Transverse colon (tissue), 4 donors: ENCODE measurements at places on chromosomes 16 and 17. TPM values are rescaled to one million over a fixed set of nuclear protein-coding genes. Genes with fewer than 3 reads are reported as not detected.
A peak's percentile ranks its signal among the peaks of the same experiment; 100 is the strongest.

The CD300H gene
- not detected for total RNA-seq

The CETP gene
- total RNA-seq: not detected

The PPP1R27 gene
- not detected for total RNA-seq

The NPIPA7 gene
- not detected for total RNA-seq

GRCh38 chr17:79335456-79335855 lies 260.8 kb downstream of the ENGASE start:
- H3K27ac ChIP-seq: no peak overlapping the region
- peaks cover 18% of the 10 kb centered on the region for H3K27me3 ChIP-seq
- no peak overlapping the region for H3K4me3 ChIP-seq
- H3K4me1 ChIP-seq: no peaks in the 10 kb centered on the region
- no peaks in the 10 kb centered on the region for H3K36me3 ChIP-seq

- H3K27me3 ChIP-seq: no peaks in the 10 kb centered on the region
- no peak overlapping the region for H3K27ac ChIP-seq
- DNase-seq: no peak
- no peak overlapping the region for H3K4me3 ChIP-seq
Observed at GRCh38 chr16:31090540-31090939, 1.8 kb upstream of the PRSS53 start.

DNA sequence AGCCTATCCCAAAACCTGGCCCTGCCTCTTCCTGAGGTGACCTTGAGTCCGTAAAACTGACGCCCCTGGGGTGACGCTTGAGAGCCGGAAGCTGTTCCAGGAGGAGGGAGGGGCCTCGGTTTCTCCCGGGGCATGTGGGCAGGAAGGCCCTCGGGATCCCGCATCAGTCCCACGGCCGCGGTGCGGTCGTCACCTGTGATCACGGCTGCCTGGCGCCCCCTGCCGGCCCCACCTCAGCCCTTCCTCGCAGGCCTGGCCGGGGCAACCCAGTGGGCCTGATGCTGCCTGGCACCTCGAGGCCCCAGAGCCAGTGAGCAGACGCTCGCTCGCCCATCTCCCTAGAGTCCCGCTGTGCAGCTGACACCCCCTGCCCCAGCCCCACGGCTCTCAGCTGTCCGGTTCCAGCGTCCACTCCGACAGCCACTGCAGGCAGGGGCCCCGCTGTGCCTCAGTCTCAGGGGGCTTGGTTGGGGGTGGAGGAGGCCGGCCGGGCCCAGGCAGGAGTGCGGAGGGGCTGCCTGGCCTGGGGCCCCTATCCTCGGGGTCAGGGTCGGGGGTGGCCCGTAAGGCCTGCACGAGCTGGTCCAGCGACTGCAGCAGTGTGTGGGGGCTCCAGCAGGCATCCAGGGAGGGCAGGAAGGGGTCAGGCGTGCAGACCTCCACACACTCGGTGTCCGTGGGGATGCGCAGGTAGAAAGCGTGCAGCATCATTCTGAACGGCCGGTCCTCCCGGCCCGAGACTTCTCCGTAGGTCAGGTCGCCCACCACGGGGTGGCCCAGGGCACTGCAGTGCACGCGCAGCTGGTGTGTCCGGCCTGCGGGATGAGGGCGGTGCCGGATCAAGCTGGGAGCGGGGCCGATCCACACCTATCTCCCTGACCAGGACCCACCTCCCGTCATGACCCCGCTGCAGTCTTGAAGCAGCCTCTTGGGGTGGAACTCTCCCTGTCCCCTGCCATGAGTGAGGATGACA lies 2.3 kb downstream of the RPUSD1 start:
- peak; percentile 76 for DNase-seq
- peaks cover 22% of the 10 kb centered on the region for H3K4me1 ChIP-seq
- H3K36me3 ChIP-seq: no peaks in the 10 kb centered on the region

GRCh38 chr16:71746442-71747046 lies 22.0 kb upstream of the PHLPP2 start:
- H3K27me3 ChIP-seq: no peaks in the 10 kb centered on the region
- no peak overlapping the region for H3K27ac ChIP-seq
- H3K36me3 ChIP-seq: peaks cover 76% of the 10 kb centered on the region
- no peak overlapping the region for H3K4me3 ChIP-seq

- H3K27me3 ChIP-seq: peaks cover 74% of the 10 kb centered on the region
- peaks cover 15% of the 10 kb centered on the region for H3K4me1 ChIP-seq
- no peak overlapping the region for H3K4me3 ChIP-seq
- no peaks in the 10 kb centered on the region for H3K36me3 ChIP-seq
- no peak for DNase-seq
Observed at GRCh38 chr17:46814446-46814845, 4.0 kb downstream of the WNT3 start.

DNA sequence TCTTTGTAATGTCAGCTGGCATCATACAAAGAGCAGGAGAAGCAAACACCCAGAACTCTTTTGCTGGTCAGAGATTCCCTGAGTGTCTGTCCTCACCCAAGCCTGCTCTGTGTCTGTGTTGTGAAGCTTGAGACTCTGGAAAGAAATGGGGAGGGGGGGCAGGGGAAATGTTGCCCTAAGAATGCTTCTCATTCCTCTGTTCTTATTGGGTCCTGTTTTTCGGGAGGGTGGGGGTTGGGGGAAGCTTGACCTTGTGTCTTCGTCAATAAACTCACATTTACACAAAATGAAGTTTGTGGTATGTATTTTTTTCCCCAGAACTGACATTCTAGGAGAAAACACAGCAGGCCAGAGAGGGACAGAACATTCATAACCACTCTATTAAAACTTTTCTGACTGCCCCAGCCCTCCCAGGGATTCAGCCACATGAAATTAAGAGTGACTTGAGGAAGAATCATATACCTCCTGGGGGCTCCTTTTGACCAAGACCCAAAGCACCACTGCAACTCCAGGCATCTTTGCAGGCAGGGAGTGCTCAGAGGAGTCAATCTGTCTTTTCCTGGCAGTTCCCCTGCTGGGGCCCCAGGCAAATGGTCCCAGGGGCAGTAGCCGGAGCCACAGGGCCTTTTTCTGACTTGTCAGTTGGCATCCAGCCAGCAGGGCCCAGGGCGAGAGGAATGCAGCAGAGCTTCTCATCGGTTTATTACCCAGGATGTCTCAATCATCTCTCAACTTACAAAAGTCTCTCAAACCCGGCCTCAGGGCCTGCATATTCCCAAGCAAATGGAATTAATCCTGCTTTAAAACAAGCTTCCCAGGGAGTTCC lies 5.1 kb upstream of the RASL10B start:
- H3K27ac ChIP-seq: no peak overlapping the region
- H3K27me3 ChIP-seq: peaks cover 1% of the 10 kb centered on the region

DNA sequence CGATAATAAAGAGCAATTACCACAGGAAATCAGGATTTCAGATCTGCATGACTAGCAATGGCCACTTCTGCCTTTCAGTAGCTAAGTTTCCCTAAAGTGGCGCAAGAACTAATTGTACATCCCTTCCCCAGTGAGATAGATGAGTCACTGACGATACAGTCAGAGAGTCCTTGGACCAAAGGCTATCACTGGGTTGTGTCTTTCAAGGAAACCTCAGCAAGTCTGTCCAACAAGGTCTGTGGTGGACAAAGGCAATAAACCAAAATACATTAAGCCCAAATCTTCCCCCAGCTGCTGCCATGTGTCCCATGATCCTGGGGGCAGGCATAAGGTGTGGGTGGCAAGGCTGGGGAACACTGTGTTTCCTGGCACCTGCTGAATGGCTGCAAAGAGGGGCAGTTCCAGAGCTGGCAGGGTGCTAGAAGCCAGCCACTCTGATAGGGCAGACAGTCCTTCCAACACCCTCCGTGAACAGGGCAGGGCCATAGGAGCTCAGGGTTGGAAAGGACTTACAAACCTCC lies 20.5 kb upstream of the MTMR4 start:
- no peak for DNase-seq
- no peaks in the 10 kb centered on the region for H3K36me3 ChIP-seq
- H3K27ac ChIP-seq: no peak overlapping the region
- H3K4me3 ChIP-seq: no peak overlapping the region
- H3K4me1 ChIP-seq: peaks cover 4% of the 10 kb centered on the region

DNA sequence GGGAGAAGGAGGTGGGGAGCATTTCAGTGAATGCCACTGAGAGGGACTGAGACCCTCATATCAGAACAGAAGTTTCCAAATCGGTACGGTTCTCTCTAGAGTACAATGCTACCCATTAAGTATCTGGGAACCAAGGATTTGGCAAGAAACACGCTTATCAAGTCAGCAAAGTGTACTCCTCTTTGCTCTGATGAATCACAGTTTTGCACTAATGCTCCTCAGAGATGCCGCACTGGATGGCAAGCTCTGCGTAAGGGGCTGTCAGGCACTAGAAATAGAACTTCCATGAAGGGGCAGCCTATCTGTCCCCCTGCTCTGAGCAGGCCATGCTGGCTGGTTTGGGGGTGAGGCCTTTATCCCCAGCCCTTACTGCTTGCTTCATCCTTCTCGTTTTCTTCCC lies 4.8 kb upstream of the ABCC12 start:
- H3K4me1 ChIP-seq: no peaks in the 10 kb centered on the region
- H3K27ac ChIP-seq: no peak overlapping the region
- DNase-seq: no peak
- no peak overlapping the region for H3K4me3 ChIP-seq

- no peaks in the 10 kb centered on the region for H3K27me3 ChIP-seq
- no peak overlapping the region for H3K4me3 ChIP-seq
- H3K4me1 ChIP-seq: no peaks in the 10 kb centered on the region
- H3K27ac ChIP-seq: no peak overlapping the region
Observed at GRCh38 chr16:19503461-19504075, 18.3 kb downstream of the GDE1 start.

DNA sequence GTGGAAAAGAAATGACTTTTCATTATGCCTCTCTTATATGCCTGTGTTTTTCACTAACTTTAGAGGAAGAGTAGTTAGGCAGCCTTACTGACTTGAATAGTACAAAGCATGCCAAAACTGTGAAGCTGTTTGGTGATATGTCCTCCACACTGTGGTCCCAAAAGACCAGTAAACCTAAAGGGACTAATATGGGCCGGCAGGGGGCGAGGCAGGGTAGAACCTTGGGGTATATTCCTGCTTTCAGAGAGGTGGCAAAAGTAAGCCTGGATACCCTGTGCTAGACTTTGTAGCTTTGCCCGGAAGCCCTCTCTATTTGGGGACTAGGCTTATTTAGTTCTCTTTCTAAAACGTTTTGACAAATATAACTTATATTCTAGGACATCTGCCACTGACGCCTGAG lies 36.5 kb upstream of the VWA3A start:
- no peak overlapping the region for H3K27ac ChIP-seq
- H3K36me3 ChIP-seq: no peaks in the 10 kb centered on the region
- H3K4me3 ChIP-seq: no peak overlapping the region
- H3K27me3 ChIP-seq: no peaks in the 10 kb centered on the region

DNA sequence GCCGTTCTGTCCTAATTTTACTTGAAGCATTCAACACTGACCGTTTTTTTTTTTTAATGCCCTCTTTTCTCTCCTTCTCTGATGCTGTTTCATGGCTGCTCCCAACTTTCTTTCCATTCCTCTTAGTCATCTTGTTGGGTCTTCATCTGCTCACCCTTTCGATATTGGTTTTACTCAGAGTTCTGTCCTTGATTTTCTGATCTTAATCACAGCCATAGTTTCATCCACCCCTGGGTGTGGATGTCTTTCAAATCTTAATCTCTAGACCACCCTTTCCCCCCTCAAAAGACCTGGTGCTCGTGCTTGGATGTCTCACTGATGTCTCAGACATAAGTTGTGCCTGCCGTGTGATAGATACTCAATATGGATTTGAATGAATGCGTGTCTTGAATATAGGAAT lies 22.4 kb downstream of the NDEL1 start:
- H3K27me3 ChIP-seq: no peaks in the 10 kb centered on the region
- DNase-seq: no peak
- H3K4me3 ChIP-seq: no peak overlapping the region
- peaks cover 79% of the 10 kb centered on the region for H3K36me3 ChIP-seq
- H3K4me1 ChIP-seq: no peaks in the 10 kb centered on the region

DNA sequence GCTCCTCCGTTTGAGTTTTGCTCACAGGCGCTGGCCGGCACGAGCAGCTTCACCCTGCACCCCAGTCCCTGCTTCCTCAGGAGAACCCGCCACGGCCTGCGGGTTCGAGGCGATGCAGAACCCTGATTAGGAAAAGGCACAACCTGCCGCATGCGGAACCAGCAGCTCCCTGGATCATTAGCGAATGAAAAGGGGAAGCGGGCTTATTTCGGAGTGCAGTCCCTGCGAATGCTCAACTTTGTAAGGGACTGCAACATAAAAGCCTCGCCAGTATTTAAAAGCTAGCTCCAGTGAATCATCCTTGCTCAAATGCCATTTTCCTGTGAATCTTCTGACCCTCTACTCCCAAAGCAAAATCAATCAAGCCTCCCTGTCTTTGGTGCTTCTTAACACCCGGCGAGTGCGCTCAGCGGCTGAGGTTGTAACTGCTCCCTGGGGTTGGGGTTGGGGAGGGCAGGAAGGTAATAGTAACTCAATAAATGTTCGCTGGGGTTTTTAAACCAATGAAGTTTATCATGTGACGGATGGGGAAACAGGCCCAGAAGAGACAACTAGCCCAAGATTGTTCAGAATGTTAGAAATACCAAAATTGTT lies 678 bp upstream of the AKAP10 start:
- peaks cover 22% of the 10 kb centered on the region for H3K4me1 ChIP-seq
- H3K27ac ChIP-seq: peak overlapping the region; percentile 88
- no peaks in the 10 kb centered on the region for H3K27me3 ChIP-seq
- H3K4me3 ChIP-seq: peak overlapping the region; percentile 68

GRCh38 chr16:75043175-75043895 lies 44.5 kb downstream of the ZNRF1 start:
- H3K4me3 ChIP-seq: no peak overlapping the region
- H3K4me1 ChIP-seq: peaks cover 21% of the 10 kb centered on the region
- no peaks in the 10 kb centered on the region for H3K36me3 ChIP-seq
- H3K27me3 ChIP-seq: no peaks in the 10 kb centered on the region
- DNase-seq: no peak
- H3K27ac ChIP-seq: peak overlapping the region; percentile 60

DNA sequence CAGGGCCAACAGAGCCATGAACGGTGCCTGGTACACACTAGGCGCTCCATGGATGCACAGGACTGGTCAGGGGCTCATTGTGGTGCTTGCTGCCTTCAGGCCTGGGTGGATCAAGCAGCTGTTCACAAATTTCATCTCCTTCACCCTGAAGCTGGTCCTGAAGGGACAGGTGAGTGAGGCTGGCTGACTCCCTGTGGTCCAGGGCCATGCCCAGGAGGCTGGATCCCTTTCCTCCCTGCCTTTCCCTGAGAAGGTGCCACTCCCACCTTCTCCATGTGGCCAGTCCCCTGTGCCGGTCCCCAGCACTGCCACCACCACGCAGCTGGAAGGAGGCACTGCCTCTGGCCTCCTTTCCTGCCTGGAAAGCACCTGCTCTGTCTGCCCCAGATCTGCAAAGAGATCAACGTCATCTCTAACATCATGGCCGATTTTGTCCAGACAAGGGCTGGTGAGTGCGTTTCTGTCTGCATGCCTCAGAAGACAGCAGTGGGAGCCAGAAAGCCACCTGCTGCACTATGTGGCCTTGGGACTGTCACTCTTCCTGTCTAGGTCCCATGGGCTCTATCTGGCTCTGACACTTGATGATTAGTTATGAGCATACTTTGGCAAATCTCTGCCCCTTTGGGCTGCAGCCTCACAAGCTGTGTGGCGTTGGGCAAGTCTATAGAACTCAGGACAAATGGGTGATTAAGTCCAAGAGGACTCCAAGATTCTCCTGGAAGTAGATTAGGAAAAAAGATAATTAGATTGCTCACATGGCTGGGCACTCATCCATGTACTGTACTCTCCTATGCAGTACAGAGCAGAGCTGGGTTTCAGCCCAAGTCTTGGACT lies 9.4 kb downstream of the CETP start:
- no peaks in the 10 kb centered on the region for H3K4me1 ChIP-seq
- H3K4me3 ChIP-seq: no peak overlapping the region
- no peaks in the 10 kb centered on the region for H3K36me3 ChIP-seq
- H3K27ac ChIP-seq: no peak overlapping the region
- H3K27me3 ChIP-seq: no peaks in the 10 kb centered on the region

GRCh38 chr16:84471966-84472365 lies 32.5 kb downstream of the MEAK7 start:
- no peak overlapping the region for H3K4me3 ChIP-seq
- H3K4me1 ChIP-seq: no peaks in the 10 kb centered on the region
- no peak overlapping the region for H3K27ac ChIP-seq
- DNase-seq: no peak
